ENCODE measurements at places on chromosomes 3 and 15.

GRCh38 chr15:65374821-65375401 lies 2.9 kb downstream of the IGDCC3 start:
- no peak for DNase-seq

- no peak for DNase-seq
Measured at GRCh38 chr15:27694506-27695087, 404.5 kb downstream of the OCA2 start.

- no peak for DNase-seq
Measured at GRCh38 chr3:161083131-161083530, 22.0 kb downstream of the B3GALNT1 start.

DNA sequence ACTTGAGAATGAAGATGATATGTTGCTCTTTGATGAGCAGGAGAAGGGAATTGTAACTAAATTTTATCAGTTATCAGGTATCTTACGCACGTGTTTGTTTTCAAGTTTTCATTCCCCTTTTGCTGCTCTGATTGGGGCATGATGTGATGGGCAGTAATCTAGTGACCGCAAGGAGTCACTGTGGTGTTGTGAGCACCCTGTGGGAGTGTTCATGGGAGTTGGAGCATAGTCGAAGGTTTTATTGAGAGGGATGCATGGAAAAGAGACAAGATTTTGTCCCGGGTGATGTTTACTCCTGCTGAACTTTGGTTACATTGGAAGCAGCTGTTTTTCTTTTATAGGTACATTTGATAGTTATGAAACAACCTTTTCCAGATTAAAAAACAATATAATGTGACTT lies 2.1 kb downstream of the FAN1 start:
- DNase-seq, result no peak

DNA sequence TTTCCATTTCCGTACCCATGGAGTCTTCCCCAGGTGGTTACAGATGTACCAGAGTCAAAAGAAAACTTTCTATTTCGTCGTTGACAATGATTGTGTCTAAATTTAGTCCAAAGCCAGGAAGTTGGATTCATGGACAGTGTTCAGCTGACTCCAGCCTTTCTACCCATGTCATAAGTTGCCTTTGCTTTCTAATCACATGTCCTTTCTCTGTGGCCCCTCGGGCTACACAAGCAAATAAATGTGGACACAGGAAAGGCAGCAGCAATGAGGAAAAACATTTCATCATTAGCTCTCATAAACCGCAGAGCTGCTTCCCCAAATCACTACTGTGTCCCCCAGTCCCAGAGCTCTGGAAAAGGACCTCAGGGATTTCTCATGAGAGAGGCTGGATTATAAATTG lies 82.0 kb downstream of the USF3 start:
- DNase-seq, result no peak
